Heart left ventricle (tissue), 16 donors: ENCODE measurements at places on chromosomes 1 and 21. TPM values are rescaled to one million over a fixed set of nuclear protein-coding genes. Genes with fewer than 3 reads are reported as not detected.

RAP1A gene
- polyA plus RNA-seq, result 88.4 TPM

TEDDM1 gene
- not detected for polyA plus RNA-seq

GRCh38 chr1:202745323-202745888 lies 35.2 kb upstream of the SYT2 start:
- H3K27ac ChIP-seq, result no peak overlapping the region
- H3K27me3 ChIP-seq, result no peaks in the 10 kb centered on the region
- no peaks in the 10 kb centered on the region for H3K4me1 ChIP-seq
- H3K36me3 ChIP-seq, result peaks cover 99% of the 10 kb centered on the region
- no peak for DNase-seq

CLCNKB gene
- polyA plus RNA-seq, result 1.5 TPM

DNA sequence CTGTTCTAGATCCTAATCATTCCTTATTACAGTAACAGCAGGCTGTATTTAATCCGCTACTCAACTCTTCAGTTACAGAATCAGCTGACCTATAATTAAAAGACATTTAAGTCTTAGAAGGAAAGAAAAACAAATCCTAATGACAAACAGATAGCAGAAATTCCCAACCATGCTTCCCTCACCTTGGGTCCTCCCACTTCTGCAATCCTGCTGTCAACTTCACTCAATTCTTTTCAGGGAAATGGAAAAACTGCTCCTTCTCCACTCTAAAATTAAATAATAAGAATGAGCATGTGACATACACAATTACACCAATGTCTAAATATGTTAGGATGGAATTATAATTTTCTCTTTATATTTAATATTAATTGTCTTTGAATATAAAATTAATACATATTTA lies 182.6 kb upstream of the LYPLAL1 start:
- H3K27ac ChIP-seq, result no peak overlapping the region
- H3K36me3 ChIP-seq, result no peaks in the 10 kb centered on the region
- H3K4me1 ChIP-seq, result no peaks in the 10 kb centered on the region
- no peaks in the 10 kb centered on the region for H3K27me3 ChIP-seq

DNA sequence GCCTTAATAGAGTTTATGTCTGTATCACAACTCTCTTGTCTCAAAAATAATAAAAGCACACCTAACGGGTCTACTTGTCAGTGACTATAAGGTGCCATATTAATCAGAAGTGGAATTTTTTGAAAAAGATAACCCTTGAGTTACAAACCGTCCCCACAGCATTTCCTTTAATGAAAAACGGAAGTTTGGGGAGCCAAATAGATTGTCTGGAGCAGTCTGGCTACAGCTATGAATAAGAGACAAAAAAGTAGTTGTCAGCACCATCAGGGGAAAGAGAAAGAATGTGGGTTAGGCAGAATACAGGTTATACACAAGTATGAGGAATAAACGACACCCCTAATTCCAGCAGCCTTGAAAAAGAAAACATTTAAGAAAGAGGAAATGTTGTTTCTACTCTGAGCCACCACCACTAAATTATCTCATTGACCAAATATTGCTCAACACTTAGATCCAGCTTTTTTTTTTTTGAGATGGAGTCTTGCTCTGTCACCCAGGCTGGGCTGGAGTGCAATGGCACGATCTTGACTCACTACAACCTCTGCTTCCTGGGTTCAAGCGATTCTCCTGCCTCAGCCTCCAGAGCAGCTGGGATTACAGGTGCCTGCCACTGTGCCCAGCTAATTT lies 29.4 kb upstream of the USP24 start:
- no peaks in the 10 kb centered on the region for H3K4me1 ChIP-seq
- no peak overlapping the region for H3K4me3 ChIP-seq
- no peak for DNase-seq

HSD3B1 gene
- not detected for polyA plus RNA-seq

GRCh38 chr1:211285196-211285595 lies 26.0 kb downstream of the RCOR3 start:
- H3K27me3 ChIP-seq, result no peaks in the 10 kb centered on the region
- H3K36me3 ChIP-seq, result peaks cover 95% of the 10 kb centered on the region
- H3K27ac ChIP-seq, result no peak overlapping the region
- no peak for DNase-seq
- no peaks in the 10 kb centered on the region for H3K4me1 ChIP-seq
- no peak overlapping the region for H3K4me3 ChIP-seq

DNA sequence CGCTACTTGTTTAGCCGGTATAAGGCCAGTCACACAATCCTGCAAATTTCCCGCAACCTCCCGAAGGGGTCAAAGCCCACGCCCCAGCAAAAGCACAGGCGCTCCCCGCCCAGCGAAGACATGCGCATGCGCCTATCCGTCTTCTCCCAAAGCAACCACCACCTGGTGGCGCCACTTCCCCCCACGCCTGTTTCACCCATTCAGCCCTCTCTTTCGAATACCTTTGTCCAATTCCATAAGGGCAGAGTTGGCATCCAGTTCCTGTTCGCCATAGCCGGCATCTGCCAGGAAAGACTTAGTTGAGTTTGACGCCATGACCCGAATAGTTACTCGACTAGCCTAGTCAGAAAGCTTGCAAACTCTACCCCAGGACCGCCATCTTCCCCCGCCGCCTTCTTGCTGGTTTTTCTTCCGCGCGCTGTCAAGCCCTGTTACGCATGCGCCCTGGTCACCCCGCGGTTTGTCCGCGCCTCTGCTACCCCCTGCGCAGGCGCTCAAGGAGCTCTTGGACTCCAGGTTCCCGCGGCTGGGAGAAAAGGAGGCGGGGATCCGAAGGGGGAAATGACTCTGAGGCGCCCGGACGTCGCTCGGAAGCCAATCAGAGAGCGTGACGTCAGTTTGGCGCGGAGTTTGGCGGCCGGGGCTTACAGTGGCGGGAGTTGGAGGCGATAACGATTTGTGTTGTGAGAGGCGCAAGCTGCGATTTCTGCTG lies at the start of the genes DTL and INTS7:
TSS of gene DTL (plus strand) at position 626 of the 712 bp plus-strand sequence. CDS start 143 bp downstream, outside the sequence.
TSS of gene INTS7 (minus strand) at position 435 of the 712 bp plus-strand sequence. CDS start at position 315, 120 bp downstream.
- H3K4me1 ChIP-seq, result peaks cover 34% of the 10 kb centered on the region
- no peaks in the 10 kb centered on the region for H3K36me3 ChIP-seq
- peak within 1 kb of the TSS; percentile 54 for H3K4me3 ChIP-seq
- peak; percentile 99 for DNase-seq

KHDRBS1 gene
- polyA plus RNA-seq, result 58.6 TPM

GRCh38 chr1:169339773-169340172 lies 27.8 kb downstream of the NME7 start:
- H3K27ac ChIP-seq, result no peak overlapping the region
- H3K36me3 ChIP-seq, result no peaks in the 10 kb centered on the region
- no peaks in the 10 kb centered on the region for H3K4me1 ChIP-seq
- DNase-seq, result no peak
- H3K27me3 ChIP-seq, result no peaks in the 10 kb centered on the region

DNA sequence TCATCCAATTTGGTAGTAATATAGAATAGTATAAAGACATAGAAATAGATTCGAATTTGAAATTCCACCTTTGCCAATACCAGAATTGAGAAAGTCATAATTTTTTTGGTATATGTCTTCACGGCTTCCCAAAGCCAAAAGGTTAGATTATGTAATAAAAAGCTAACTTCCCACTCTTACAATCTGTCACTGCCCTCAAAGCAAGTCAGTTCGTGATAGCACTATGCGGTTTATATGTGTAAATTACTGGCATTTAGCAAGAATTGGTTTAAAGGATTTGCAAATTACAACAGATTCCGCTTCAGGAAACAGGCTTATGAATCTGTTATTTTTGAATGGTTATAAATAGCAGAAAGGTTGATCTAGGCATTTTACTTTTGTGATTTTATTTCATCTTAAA lies 679.4 kb upstream of the ADGRL2 start:
- no peak overlapping the region for H3K27ac ChIP-seq
- H3K36me3 ChIP-seq, result no peaks in the 10 kb centered on the region
- H3K4me3 ChIP-seq, result no peak overlapping the region
- no peak for DNase-seq
- H3K4me1 ChIP-seq, result no peaks in the 10 kb centered on the region
